ENCODE measurements at places on chromosomes 12 and 14.

GRCh38 chr12:120365675-120366340 is 3.2 kb downstream of the MSI1 start:
- no peak for DNase-seq

- no peak for DNase-seq
Observed at GRCh38 chr12:3837049-3837448, 36.1 kb downstream of the PARP11 start.

- DNase-seq = no peak
Observed at GRCh38 chr12:106600503-106600902, 17.7 kb downstream of the RFX4 start.

DNA sequence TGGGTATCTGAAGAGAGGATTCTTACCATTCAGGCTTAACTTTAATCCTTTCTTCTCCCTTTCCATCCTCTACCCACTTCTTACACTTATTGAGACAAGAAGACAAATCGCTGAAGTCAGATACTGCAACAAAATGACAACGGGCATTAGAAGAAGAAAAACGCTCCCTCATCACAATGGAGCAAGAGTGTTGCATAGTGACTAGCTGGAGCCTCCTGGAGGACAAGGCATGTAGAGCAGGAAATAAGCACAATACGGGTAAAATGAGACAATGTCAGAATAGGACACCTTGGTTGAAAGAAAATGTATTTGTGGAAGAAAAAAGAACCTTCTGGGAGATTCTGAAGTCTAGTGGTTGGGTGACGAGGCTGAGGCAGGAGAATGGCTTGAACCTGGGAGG is 501.0 kb downstream of the RERGL start:
- DNase-seq = no peak
